ENCODE measurements at places on chromosomes 1 and 21. TPM values are rescaled to one million over a fixed set of nuclear protein-coding genes. Genes with fewer than 3 reads are reported as not detected.

The CSF3R gene
- not detected for total RNA-seq

The PRMT6 gene
- 19.6 TPM for total RNA-seq

The IQGAP3 gene
- total RNA-seq: 64.1 TPM

DNA sequence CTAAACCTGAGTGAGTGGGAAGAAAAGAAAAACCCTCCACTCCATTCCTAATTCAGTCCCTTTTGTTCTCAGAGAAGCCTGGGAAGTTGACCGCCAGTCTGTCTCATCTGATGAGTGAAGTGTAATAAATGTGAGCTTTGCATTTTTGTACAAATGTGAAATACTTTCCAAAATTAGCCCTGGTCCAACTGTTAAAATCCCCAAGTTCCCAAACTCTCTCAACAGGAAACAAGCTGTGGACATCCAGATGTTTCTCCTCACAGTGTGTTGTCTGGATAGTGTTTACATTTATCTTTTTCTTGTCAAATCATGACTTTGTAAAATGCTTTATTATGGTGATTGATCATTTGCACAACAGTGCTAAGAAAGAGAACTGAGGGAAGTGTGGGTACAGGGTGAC lies 145.1 kb downstream of the TM2D1 start:
- DNase-seq: no peak

- no peak for DNase-seq
Observed at GRCh38 chr1:227723474-227723873, 11.6 kb downstream of the JMJD4 start.

DNA sequence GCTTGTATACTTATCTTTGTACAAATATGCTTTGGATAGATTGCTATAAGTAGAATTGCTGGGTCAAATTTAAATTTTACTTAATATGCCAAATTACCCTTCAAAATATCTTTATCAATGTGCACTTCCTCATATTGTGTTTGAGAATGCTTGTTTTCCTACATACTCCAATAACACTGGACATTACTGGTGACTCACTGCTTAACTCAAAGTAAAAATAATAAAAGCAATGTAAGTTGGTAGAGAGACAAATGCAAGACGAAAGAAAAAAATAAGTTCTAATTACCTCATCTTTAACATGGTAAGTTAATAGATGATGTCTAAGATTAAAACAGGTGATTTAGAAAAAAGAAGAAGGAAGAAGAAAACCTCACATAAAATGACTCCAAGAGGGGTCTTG lies 7.9 kb upstream of the SH3GLB1 start:
- no peak for DNase-seq

Measured in SJSA1 (cell line).